EH (cell line): ENCODE measurements at places on chromosomes 6 and 20.

DNA sequence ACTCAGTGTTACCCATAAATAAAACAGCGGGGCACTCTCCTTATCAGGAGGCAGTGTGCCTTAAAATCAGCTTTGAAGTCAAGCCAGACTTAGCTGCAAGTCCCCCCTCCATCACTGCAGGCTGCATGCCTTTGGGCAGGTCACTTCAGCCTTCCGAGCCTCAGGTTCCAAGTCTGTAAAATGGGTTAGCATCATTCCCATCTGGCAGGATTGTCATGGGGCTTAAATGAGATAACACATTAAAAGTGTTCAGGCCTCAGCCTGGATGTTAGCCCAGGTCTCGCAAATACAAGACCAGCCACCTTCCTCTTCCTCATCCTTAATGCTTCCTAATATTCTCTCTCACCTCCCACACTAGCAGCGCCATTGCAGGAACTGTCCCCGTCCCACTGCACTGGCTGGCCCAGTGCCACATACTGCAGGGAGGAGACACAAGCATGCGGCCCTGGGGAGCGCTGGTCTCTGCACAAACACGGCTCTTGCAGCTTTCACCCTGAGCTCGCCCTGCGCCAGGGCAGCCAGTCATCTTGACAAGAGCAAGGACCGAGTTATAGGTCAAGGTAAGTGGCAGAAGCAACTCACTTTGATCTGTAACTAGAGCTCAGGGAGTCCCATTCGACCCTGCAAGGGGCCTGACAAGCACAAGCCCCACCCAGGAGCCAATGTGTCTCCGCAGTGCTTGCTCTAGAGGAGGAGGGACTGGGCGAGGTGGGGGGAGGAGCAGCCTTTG lies 564.6 kb upstream of the AGPAT4 start:
- no peak for DNase-seq

DNA sequence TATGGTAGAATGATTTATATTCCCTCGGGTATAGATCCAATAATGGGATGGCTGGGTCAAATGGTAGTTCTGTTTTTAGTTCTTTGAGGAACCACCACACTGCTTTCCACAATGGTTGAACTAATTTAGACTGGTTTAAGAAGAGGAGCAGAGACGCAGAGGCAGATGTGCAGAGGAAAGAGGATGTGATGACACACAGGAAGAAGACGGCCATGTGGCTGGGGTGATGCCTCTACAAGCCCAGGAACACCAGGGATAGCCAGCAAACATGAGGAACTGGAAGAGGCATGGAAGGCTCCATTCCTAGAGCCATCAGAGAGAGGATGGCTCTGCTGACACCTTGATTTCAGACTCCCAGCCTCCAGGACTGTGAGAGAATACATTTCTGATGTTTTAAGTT lies 218.3 kb upstream of the DTNBP1 start:
- DNase-seq: no peak

DNA sequence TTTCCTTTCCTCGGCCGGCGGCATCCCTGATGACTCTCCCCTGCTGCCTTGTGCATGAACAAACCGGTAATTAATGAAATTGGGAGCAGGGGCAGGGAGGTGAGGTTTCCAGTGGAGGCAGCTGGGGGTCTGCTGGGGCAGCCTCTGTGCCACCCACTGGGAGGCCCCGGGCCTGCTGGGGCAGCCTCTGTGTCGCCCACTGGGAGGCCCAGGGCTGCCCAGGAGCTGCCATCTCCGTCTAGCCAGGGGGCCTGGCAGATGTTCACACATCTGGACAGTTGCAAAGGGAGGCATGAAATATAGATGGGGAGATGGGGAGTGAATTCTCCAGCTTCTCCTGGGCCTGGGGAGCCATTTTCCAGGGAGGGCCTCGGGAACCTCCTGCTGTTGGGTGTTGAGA lies 33.8 kb downstream of the TOX2 start:
- no peak for DNase-seq

DNA sequence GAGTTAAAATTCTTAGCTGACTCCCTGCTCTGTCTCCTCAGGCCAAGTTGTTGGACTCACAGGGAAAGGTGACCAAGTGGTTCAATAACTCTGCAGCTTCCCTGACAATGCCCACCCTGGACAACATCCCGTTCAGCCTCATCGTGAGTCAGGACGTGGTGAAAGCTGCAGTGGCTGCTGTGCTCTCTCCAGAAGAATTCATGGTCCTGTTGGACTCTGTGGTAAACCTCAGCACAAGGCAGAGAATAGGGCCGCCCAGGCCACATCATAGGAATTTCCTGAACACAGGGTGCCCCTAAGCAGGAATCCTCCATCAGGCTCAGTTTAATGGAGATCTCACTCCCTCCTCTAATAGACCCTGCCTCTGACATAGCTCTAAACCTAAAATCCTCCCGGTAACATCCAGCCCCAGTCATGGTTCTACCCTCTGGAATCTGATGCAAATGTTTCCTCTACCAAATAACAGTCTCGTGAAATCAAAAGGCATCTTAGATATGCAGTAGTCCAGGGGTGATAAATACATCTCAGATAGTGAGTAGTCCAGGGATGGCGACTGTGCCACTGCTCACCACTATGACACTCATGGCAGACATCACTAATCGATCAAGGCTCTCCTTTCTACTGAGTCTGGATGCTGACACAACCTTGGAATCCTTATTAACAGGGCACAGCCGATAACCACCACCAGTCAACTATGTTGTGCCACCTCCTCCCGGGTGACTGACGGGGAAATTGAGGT lies 18.3 kb downstream of the BPIFB1 start:
- DNase-seq: peak; percentile 44

GRCh38 chr6:34157851-34158250 lies 12.0 kb upstream of the GRM4 start:
- no peak for DNase-seq

DNA sequence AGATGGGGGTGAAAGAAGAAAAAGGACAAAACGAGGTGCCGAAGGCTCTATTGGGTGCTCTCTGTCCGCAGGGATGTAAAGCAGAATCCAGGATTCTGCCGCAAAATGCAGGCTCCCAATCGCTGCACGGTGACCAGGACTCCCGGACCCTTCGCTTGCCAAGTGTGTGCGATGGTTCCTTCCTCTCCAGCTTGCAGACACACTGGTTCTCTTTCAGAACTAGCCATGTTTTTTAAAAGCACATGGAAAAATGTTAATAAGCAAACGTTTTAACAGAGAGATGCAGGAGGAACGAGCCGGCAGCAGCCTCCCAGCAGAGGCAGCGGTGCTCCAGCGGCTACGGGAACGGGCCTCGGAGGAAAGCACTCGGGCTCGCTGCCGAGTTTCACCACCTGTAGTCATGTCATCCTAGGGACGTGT lies 59.6 kb downstream of the ZNF831 start:
- DNase-seq: no peak

- DNase-seq: no peak
Observed at GRCh38 chr6:56278171-56278591, 30.8 kb upstream of the COL21A1 start.

- no peak for DNase-seq
Observed at GRCh38 chr6:130955755-130956154, 107.3 kb downstream of the EPB41L2 start.

DNA sequence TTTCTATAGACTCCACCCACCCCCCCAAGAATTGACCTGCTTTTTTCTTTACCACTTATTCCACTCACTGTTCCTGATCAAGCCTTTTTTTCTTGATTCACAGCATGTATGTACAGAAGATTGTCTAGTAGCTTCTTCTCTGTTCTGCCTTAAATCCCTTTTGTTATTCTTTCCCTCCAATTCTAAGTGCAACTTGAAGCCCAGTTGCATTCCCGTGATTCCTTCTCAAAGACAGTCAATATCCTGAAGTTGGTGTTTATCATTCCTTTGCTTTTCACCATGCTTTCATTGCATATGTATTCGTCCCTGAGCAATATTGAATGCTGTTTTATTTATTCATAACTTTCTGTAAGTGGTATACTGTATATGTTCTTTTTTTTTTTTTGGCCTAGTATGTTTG lies 21.0 kb downstream of the XRN2 start:
- DNase-seq: peak; percentile 54

DNA sequence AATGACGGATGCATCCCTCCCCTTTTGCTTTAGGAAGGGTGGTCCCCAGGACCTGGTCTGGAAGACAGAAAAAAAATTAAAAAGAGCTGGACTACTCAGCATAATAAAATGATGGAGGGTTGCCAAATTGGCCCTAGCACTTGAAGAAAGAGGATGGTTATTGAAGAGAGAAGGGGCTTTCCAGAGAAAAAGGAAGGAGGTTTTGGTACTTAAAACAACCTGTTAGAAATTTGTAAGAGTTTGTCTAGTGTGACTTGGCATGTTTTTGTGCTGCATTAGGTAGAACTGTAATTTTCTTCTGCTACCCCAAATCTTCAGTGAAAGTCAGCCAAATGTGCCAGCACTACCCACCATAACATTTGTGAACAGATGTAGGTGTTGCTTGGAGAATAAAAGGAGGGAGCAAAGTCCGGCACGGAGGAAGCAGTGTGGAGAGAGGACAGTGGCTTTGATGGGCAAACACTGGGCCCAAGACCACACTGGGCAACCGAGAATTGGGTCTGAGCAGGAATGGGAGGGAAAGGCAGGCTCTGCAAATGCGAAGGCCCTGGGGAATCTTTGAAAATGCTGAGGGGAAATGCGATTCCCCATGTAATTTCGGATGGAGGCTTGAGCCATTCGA lies 160.9 kb downstream of the QRSL1 start:
- DNase-seq: no peak

- DNase-seq: peak; percentile 14
Observed at GRCh38 chr6:131724114-131724513, 13.3 kb upstream of the CTAGE9 start.

- DNase-seq: no peak
Observed at GRCh38 chr6:154909821-154910220, 85.3 kb upstream of the TIAM2 start.

- DNase-seq: no peak
Observed at GRCh38 chr6:110617057-110617456, 140.6 kb upstream of the SLC22A16 start.

GRCh38 chr20:24765316-24766142 lies 183.5 kb upstream of the CST7 start:
- no peak for DNase-seq

- no peak for DNase-seq
Observed at GRCh38 chr20:30488941-30489613, 768.4 kb upstream of the DEFB115 start.
